ENCODE measurements at places on chromosomes 2 and 18. TPM values are rescaled to one million over a fixed set of nuclear protein-coding genes. Genes with fewer than 3 reads are reported as not detected.

DNA sequence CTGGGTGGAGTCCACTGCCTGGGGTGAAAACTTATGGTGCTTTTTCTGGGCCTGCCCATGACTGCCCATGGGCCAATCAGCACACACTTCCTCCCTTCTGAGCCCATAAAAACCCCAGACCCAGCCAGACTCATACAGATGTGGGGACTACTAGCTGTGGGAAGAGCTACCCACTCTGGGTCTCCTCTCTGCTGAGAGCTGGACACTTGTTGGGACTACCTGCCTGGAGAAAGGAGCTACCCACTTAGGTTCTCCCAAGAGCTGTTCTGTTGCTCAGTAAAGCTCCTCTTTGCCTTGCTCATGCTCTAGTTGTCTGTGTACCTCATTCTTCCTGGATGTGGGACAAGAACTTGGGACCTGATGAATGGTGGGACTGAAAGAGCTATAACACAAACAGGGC lies 119.6 kb upstream of the SLC38A11 start:
- H3K4me1 ChIP-seq: no peaks in the 10 kb centered on the region
- no peaks in the 10 kb centered on the region for H3K27me3 ChIP-seq
- no peaks in the 10 kb centered on the region for H3K36me3 ChIP-seq
- no peak for DNase-seq
- H3K4me3 ChIP-seq: no peak overlapping the region

The POTEJ gene
- not detected for total RNA-seq

- H3K36me3 ChIP-seq: no peaks in the 10 kb centered on the region
- H3K27ac ChIP-seq: no peak overlapping the region
- no peak for DNase-seq
- H3K4me3 ChIP-seq: peak overlapping the region; percentile 97
- no peaks in the 10 kb centered on the region for H3K27me3 ChIP-seq
These were observed 406.5 kb downstream of the XIRP2 start for GRCh38 chr2:167294776-167295140.

DNA sequence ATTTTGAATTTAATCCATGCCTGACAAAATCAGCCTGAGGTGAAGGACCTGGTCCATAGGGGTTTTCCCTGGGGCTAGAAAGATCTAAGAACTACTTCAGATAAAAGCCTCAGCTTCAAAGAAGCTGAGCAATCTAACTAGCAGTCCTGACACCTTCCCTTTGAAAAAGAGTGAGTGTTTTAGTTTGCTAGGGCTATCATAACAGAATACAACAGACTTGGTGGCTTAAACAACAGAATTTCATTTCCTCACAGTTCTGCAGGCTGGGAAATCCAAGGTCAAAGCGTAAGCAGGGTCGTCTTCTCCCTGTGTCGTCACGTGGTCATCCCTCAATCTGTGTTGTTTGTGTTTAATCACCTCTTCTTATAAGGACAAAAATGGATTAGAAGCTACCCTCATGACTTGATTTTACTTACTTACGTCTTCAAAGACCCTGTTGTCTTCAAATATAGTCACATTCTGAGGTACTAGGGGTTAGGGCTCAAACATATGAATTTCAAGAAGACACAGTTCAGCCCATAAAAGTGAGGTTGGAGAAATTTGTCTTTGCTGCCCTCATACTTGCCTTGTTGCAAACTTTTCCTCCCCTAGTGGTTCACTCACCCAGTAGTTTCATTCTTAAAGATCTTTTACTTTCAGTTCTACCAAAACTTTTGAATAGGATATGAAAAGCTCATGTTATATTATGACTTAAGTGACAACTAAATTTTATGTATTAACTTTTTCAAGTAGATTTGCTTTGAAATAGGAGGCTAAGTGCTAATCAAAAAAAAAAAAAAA lies 673.8 kb downstream of the ARHGAP15 start:
- no peak overlapping the region for H3K4me3 ChIP-seq
- no peaks in the 10 kb centered on the region for H3K4me1 ChIP-seq
- no peaks in the 10 kb centered on the region for H3K36me3 ChIP-seq
- H3K27ac ChIP-seq: no peak overlapping the region
- no peak for DNase-seq
- H3K27me3 ChIP-seq: no peaks in the 10 kb centered on the region

The TSPYL6 gene
- not detected for total RNA-seq

GRCh38 chr18:79575891-79576685 lies 103.5 kb upstream of the CTDP1 start:
- DNase-seq: peak; percentile 58
- H3K27ac ChIP-seq: peak overlapping the region; percentile 47
- no peaks in the 10 kb centered on the region for H3K36me3 ChIP-seq

The GPR35 gene
- total RNA-seq: not detected

DNA sequence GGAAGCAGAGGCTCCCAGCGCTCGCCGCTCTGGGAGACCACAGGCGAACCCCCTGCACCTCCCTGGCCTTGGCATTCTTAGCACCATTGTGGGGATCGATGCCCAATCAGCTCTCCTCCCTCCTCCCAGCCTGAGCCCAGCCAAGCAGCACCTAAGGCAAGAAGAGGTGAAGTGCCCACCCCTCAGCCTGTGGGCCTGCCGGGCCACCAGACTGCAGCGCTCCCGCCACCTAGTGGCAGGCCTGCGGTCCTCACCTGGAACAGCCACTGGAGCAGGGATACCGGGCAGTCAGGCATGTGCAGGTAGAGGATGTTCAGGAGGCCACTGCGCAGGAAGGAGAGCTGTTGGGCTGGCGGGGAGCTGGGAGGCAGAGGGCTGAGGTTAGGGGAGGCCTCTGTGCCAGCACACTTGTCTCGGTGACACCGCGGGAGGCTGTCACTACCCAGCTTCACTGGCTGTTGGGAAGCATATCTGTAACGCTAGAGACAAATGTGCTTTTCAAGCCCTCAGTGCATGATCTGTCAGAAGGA lies 35.2 kb downstream of the FAM178B start:
- no peak overlapping the region for H3K27ac ChIP-seq
- no peaks in the 10 kb centered on the region for H3K27me3 ChIP-seq
- peak; percentile 84 for DNase-seq
- H3K4me1 ChIP-seq: peaks cover 18% of the 10 kb centered on the region

- H3K27me3 ChIP-seq: no peaks in the 10 kb centered on the region
- no peak overlapping the region for H3K4me3 ChIP-seq
- DNase-seq: no peak
- no peaks in the 10 kb centered on the region for H3K4me1 ChIP-seq
- H3K36me3 ChIP-seq: no peaks in the 10 kb centered on the region
These were observed 49.5 kb upstream of the ACAA2 start for GRCh38 chr18:49862656-49863385.

- H3K4me3 ChIP-seq: no peak overlapping the region
- H3K27me3 ChIP-seq: no peaks in the 10 kb centered on the region
- H3K27ac ChIP-seq: no peak overlapping the region
- no peaks in the 10 kb centered on the region for H3K4me1 ChIP-seq
These were observed 9.6 kb upstream of the GIGYF2 start for GRCh38 chr2:232687382-232688160.

The IKZF2 gene
- 3.9 TPM for total RNA-seq

- no peak overlapping the region for H3K4me3 ChIP-seq
- no peak overlapping the region for H3K27ac ChIP-seq
- no peaks in the 10 kb centered on the region for H3K4me1 ChIP-seq
- no peaks in the 10 kb centered on the region for H3K36me3 ChIP-seq
These were observed 95.9 kb downstream of the NCOA1 start for GRCh38 chr2:24586955-24587354.

DNA sequence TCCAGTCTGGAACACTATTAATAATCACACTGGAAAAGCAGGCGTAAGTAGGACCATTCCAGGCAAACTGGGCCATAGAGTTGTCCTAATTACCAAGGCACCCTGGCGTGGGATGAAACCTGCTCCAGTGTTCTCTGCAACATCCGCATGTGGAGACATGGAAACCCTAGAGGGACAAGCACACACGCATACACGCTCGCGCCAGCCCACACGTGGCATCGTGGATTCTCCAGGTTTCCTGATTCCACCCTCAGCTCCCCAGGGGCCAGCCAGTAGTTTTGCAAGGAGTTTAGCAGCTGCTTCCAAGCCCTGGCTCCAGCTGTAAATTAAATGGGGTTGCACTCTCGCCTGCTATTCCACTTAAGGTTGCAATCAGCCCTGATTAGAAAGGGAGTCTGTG lies 127.7 kb downstream of the DYSF start:
- H3K36me3 ChIP-seq: no peaks in the 10 kb centered on the region
- no peaks in the 10 kb centered on the region for H3K27me3 ChIP-seq
- no peak overlapping the region for H3K27ac ChIP-seq

The POTEI gene
- total RNA-seq: not detected

The CYP20A1 gene
- 13.6 TPM for total RNA-seq

GRCh38 chr2:43051338-43051737 lies 175.1 kb downstream of the ZFP36L2 start:
- no peak for DNase-seq
- H3K27me3 ChIP-seq: no peaks in the 10 kb centered on the region
- H3K36me3 ChIP-seq: no peaks in the 10 kb centered on the region
- H3K4me3 ChIP-seq: no peak overlapping the region
- H3K4me1 ChIP-seq: peaks cover 16% of the 10 kb centered on the region
- H3K27ac ChIP-seq: no peak overlapping the region

DNA sequence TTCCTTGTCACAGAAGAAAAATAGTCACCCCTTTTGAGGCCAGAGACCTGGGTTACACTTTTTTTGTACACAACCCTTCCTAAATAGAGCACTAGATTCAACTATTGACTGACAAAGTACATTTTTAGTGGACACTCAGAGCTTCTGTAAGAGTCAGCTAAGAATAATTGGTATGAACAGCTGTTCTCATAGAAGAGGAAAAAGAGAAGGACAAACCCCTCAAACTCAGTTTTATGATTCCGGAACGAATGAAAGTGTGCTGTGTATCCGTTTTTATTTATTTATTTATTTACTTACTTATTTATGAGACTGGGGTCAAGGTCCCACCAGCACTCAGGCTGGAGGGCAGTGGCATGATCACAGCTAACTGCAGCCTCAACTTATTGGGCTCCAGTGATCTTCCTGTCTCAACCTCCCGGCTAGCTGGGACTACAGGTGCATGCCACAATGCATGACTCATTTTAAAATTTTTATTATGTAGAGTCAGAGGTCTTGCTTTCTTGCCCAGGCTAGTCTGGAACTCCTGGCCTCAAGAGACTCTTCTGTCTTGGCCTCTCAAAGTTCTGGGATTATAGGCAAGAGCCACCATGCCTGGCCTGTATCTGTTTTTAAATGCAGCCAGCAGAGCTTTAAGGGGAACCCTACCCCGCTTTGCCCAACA lies 36.0 kb upstream of the FZD5 start:
- DNase-seq: no peak
- no peaks in the 10 kb centered on the region for H3K36me3 ChIP-seq
- no peak overlapping the region for H3K27ac ChIP-seq
- no peaks in the 10 kb centered on the region for H3K4me1 ChIP-seq
- H3K4me3 ChIP-seq: no peak overlapping the region

- H3K36me3 ChIP-seq: no peaks in the 10 kb centered on the region
- no peak for DNase-seq
- H3K4me3 ChIP-seq: no peak overlapping the region
- no peak overlapping the region for H3K27ac ChIP-seq
- no peaks in the 10 kb centered on the region for H3K27me3 ChIP-seq
- peaks cover 4% of the 10 kb centered on the region for H3K4me1 ChIP-seq
These were observed 13.3 kb upstream of the SP3 start for GRCh38 chr2:173978447-173978846.

DNA sequence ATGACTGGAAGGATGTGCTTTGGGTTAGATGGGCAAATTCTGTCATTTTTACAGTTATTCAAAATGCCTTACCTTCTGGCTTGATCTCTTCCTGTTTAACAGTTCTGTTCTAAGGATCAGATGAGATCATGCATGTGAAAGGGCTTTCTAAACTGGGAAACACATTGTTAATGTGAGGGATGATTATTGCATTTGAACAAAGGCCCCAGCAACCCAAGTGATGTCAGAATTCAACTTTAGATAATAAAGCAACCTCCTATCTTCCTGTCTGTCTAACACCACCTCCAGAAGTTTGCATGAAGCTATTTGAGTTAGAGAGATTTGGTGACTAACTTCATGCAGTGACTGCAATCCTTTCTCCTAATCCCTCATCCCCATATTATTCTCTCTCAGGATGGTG lies 77.8 kb upstream of the B3GNT2 start:
- no peaks in the 10 kb centered on the region for H3K27me3 ChIP-seq
- no peak overlapping the region for H3K27ac ChIP-seq
- H3K4me3 ChIP-seq: no peak overlapping the region

The KRTCAP3 gene
- total RNA-seq: not detected

The SPEG gene
- 390 TPM for total RNA-seq

GRCh38 chr2:172177996-172178395 lies 75.3 kb upstream of the DLX2 start:
- H3K4me3 ChIP-seq: no peak overlapping the region
- no peak for DNase-seq
- no peak overlapping the region for H3K27ac ChIP-seq
- no peaks in the 10 kb centered on the region for H3K27me3 ChIP-seq

The NAT8 gene
- total RNA-seq: not detected
